H1 (cell line): ENCODE measurements at places on chromosomes 1 and 21.

GRCh38 chr1:55913565-55913964 lies 665.8 kb downstream of the PLPP3 start:
- DNase-seq: no peak

DNA sequence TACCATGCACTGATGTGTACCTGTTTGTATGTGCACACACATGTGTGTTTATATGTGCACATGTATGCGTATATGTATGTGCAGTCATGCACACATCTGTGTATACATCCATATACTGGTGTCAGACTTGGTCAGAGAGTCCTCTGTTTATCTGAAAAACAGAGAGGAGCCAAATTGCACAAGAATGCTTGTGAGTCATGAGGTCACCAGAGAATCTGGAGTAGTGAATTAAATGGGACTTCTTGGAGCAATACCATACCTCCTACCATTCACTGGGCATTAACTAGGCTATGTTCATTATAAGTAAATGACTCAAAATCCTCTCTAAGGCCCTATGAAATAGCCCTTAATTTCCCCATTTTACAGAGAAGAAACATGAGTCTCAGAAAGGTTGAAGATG lies 272.1 kb upstream of the C1orf87 start:
- no peak for DNase-seq

DNA sequence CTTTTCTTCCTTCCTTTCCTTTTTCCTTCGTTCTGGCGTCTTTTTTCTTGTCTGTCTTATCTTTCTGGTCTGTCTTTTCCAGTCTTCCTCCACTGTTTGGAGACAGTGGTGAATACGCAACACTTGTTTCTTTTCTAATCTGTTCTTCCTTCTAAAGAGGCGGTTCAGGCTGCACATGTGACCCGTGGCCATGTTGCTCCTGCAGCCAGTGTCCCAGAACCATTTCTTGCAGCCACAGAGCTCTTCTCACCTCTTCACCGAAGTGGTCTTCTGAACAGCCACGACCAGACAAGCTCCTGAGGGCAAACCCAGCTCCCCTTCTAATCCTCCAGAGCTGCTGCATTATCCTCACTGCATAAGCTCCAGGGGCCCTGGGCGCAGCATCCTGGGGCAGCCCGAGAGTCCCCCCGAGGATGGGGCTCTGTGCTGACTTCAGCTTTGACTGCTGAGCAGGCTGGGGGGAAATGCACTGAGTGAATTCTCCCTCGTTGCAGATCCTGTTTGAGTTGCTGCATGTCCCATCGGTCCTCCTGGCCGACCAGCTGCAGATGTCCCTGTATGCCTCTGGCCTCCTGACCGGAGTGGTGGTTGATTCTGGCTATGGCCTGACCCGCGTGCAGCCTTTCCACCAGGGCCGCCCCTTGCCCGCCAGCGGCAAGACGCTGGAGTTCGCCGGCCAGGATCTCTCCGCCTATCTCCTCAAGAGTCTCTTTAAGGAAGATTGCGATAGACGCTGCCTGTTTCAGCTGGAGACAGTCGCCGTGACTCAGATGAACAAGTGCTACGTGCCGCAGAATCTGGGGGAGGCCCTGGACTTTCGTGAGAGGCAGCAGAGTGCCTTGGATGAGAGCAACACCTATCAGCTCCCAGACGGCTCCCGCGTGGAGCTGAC lies 70.4 kb downstream of the ACTL8 start:
- peak; percentile 54 for DNase-seq

- DNase-seq: no peak
These were observed 2.5 kb upstream of the SLC16A4 start for GRCh38 chr1:110393286-110393685.

DNA sequence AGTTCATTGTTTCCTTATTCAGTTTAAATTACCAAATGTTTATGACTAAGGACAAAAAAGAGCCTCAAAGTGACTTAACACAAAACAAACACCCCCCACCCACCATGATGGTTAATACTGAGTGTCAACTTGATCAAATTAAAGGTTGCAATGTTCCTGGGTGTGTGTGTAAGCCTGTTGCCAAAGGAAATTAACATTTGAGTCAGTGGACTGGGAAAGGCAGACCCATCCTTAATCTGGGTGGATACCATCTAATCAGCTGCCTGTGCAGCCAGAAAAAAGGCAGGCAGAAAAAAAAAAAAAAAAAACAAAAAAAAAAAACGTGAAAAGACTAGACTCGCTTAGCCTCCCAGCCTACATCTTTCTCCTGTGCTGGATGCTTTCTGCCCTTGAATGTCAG lies 543.4 kb downstream of the NEGR1 start:
- DNase-seq: no peak

GRCh38 chr1:160080381-160081100 lies 797 bp upstream of the KCNJ9 start:
- no peak for DNase-seq
